ENCODE measurements at places on chromosomes 4 and X.

DNA sequence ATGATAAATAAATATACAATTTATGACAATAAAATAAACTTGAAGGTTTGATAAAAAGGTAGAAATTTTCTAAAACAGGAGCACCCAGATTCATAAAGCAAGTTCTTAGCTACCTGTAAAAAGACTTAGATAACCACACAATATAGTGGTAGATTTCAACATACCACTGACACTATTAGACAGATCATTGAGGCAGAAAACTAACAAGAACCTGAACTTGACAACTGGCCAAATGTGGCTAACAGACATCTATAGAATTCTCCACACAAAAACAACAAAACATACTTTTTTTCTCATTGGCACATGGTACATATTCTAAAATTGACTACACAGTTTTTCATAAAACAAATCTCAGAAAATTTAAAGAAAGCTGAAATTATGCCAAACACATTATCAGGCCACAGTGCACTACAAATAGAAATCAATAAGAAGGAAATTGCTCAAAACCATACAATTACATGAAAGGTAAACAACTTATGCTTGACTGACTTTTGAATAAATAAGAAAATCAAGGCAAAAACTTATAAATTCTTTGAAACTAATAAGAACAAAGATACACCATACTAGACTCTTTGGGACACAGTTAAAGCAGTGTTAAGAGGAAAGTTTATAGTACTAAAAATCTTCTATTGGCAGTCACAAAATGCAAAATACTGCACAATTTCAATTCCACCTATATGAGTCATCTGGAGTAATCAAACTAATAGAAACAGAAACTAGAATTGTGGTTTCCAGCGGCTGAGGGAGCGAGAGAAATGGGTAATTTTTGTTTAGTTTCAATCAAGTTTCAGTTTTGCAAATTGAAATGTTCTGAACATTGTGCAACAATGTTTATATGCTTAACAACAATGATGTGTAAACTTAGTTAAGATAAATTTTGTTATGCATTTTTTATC lies 925.6 kb downstream of the SH3BGRL start:
- DNase-seq, result no peak

GRCh38 chrX:49197543-49198087 lies 2.4 kb downstream of the SYP start:
- DNase-seq, result no peak

- no peak for DNase-seq
Observed at GRCh38 chrX:118694638-118695037, 32.8 kb upstream of the IL13RA1 start.

DNA sequence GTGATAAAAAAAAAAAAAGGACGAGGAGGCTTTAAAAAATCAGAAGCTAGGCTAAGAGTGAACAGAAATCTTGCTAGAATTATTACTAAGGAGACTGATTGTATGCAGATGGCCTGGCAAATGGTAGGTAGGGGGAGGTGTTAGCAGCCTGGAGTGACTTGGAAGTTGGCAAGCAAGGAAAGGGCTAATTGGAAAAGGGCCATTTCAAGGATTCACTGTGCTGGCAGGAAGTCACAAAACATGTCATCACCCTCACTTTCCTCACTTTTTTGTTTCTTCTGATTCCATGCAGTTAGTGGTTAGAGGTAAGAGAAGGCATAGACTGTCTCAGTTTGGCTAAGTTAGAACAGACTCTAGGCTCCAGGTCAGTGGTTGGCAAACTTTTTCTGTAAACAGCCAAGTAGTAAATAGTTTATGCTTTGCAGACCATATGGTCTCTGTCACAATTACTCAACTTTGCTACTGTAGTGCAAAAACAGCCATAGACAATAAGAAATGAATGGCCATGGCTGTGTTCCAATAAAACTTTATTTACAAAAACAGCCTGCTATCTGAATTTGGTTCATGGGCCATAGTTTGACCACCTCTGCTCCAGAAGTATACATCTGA lies 646.5 kb upstream of the ACTRT1 start:
- no peak for DNase-seq

DNA sequence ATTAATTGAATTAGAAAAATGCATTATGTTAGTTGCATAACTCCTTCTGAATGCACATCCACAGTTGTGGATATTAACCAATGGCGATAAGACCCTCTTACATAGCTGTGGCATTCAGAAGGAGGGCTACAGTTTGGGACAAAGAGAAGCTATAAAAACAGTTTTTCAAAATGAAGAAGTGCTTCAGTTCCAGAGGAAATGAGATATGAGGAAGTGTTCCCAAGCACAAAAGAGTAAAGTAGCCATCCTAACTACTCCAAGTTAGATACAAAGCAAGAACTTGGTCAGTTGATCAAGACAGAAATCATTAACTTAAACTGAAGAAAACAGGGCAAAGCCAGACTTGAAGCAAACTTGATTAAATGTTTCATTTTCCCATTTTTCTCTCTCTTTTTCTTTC lies 17.2 kb upstream of the ADGRL3 start:
- no peak for DNase-seq

DNA sequence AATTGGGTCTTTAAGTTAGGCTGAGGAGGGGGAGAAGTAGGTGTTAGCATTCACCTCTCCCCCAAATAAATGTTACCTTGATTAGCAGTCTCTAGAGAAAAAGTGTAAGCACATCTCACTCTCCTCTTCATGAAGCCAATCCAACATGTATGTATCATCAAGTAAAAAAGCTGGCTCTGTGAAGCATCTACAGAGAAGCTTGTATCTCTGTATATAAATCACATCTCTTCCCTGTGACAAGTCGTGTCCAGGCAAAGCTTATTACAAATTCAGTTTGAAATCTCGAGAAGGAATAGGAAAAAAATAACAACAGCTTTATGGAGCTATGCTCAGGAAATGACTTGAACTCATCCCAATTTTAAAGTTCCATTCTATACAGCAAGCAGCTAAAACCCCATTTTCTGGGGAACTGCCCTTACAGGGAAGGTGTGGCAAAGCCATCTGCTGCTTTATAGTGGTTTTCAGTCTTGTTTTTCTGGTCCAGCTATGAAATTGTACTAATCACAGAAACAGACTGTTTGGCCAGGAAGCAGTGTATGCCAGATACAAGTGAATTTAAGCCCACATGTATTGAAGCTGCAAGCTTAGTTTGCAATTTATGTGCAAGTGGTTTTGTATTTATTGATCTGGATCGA lies 313.3 kb upstream of the NOCT start:
- DNase-seq, result no peak

- DNase-seq, result no peak
Observed at GRCh38 chrX:23515028-23515427, 152.3 kb upstream of the PRDX4 start.

DNA sequence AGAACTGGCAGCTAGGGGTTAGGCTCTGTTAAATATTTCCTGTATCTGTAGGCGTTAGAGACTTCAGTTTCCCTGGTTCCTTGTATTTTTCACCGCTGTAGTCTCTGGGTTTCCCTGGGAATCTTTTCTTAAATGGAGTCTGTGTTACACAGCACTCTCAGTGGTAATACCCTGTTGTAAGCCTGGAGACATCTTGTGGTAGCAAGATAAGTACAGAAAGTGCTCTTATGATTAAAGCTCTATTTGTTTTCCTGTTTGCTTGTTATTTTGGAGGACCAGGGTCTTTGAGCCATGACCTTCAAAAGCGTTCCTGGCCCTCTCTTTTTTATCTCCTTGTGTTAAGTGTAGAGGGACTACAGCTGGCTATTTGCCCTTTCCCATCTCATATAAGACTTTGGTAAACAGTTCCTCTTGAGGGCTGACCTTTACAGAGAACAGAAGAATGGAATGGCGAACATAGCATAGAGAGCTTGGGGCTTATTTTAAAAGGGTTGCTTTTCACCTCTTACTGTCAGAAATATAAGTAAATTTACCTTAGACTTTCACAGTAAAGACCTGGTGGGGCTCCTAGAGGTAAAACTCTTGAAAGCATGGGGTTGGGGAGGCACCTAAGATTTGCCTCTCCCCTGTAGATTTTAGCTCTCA lies 782.5 kb downstream of the FAT4 start:
- no peak for DNase-seq

GRCh38 chr4:76665153-76665552 lies 230.1 kb downstream of the SHROOM3 start:
- DNase-seq, result no peak

DNA sequence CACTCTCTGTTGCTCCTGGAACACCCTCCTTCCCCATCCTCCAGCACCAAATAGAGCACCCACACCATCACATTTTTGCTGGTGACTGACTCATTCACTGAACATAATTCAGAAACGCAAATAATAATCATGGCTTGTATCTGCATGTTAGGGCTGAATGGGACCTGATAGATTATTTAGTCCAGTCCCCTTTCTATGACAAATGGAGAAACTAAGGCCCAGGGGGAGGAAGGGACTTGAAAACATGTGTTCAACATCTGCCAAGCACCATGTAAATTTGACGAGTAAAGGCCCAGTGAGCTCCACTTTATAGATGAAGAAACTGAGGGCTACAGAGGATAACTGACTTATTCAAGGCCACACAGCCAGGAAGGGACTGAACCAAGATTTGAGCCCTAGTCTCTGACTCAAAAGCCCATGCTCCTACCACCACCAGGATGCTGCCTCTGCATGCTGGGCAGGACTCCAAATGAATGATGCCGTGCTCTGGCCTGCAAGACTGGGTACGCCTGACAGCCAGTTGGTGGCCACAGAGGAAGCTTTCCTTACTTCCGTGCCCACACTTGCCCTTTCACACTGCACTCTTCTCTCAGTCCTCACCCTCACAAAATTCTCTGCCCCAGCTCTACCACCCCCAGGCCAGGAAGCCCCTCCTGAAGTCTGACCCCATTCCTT lies 133.3 kb upstream of the PJA1 start:
- no peak for DNase-seq

DNA sequence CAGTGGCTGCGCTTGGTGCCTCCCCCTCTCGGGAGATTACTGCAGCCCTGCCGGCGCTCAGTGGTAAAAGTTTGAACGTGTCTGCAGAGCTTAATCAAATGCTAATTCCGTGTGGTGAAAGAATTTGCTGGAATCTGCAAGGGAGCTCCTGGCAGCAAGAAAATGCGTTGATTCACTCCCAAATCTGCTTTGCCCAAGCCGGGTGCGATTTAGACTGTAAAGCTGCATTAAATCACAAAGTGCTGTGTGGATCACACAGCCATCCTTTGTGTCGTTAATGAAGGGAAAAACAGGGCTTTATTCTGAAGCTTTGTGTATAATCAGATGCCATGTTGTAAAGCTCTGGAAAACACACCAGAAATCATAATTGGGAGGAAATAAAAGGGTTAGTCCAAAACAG lies 444.1 kb downstream of the BCOR start:
- no peak for DNase-seq

DNA sequence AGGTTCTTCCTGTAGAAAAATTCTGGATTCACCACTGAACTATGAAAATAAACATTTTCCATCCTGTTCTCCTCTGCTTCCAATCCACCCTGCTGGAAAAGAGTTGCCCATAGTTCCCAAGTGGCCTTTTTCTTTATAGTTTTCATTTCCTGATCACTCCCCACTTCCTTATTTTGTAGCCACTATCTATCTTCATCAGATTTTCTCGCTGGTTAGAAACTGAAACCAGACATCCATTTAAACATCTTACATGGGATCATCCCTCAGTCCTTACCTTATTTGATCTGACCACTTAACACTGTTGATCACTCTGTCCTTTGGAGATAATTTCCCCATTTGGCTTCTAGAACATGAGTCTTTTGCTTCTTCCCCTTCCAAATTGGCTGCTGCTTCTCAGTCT lies 42.2 kb upstream of the SCOC start:
- DNase-seq, result no peak

- DNase-seq, result no peak
Observed at GRCh38 chr4:35052546-35052945, 1191.8 kb downstream of the ARAP2 start.

DNA sequence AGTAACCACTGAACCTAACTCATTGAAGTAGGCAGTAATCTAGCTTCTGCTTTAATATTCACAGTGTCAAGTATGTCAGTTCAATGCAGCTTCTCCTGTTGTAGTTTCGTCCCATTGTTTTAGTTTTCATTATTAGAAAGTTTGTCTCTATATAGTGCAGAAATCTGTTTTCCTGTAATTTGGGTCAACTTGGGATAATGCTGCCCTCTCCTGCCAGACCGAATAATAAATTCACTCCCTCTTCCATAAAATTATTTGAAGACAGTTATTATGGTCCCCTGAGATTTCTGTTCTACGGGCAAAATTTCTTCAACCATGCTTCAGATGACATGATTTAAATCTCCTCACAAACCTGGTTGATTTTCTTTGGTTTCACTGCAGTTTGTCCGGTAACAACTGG lies 4.6 kb upstream of the LUZP4 start:
- no peak for DNase-seq

Data from SK-N-MC (cell line).